ENCODE measurements at places on chromosomes 7 and 10. TPM values are rescaled to one million over a fixed set of nuclear protein-coding genes. Genes with fewer than 3 reads are reported as not detected.

Gene KCNIP2
- total RNA-seq = 7.1 TPM

Gene GTPBP10
- total RNA-seq = 29.5 TPM

Gene ZDHHC6
- 44.5 TPM for total RNA-seq

DNA sequence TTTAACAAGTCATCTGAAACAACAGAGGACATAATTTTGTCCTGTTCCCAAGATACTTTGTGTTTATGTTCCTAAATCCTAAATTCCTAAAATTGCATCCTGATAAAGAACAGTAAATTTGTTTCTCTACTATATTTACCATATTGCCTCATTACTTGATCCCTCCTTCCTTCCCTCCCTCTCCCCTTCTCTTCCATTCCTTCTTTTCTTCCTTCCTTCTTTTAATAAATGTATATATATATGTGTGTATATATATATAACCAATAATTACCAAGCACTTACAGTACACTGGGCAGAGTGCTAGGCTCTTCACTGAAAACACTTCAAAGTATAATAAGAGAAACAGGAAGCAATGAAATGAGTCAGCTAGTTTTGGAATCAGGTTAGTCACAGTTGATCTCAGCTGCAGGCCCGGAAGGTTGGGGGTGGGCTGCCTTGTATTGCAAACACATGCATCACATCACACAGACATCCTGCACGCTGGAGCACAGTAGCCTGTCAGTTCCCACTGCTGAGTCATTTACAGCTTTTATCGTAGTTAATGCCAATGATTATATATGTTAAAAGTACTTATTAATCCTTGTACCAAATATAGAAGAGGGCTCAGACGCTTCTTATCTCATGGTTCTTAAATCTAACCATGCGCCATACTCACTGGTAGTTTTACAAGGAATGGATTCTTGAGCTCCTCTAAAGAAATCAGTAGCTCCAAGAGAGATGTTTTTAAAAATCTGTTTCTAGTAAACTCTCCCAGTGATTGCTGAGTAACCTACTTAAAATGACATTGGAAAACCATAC, 551.7 kb downstream of the GRM8 start:
- DNase-seq = peak; percentile 23

GRCh38 chr7:88243345-88243909, 23.6 kb upstream of the SRI start:
- no peak for DNase-seq

- no peak for DNase-seq
Measured at GRCh38 chr7:52639126-52639525, 396.3 kb upstream of the POM121L12 start.

- DNase-seq = no peak
Measured at GRCh38 chr7:151408839-151409666, 785 bp downstream of the WDR86 start.

- no peak for DNase-seq
Measured at GRCh38 chr7:28542410-28542809, 130.1 kb downstream of the CREB5 start.

Measured in activated B cell treated with CpG ODN at 0.5 μM for 24 hours (primary cell).